ENCODE measurements at places on chromosomes 11 and 22.
A peak's percentile ranks its signal among the peaks of the same experiment; 100 is the strongest.

- no peak for DNase-seq
These were observed 24.9 kb downstream of the NADSYN1 start for GRCh38 chr11:71477641-71478527.

DNA sequence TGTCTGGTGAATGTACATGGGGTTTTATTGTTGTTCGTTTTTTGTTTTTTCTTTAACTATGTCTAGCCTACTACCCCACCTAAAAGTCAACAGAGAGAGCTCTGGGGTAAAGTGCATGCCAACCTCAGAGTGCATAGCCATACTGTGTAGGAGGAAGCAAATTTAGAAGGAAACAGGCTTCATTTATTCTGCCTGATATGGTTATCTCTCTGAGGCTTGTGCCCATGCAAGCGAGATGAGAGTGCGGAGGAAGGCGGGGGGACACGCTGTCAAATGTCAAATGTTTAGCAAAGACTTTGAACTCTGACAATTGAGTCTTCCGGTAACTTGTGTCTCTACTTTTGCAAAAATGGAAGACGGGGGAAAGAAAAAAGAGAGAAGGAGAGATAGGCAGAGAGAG, 295.5 kb downstream of the ETS1 start:
- no peak for DNase-seq

DNA sequence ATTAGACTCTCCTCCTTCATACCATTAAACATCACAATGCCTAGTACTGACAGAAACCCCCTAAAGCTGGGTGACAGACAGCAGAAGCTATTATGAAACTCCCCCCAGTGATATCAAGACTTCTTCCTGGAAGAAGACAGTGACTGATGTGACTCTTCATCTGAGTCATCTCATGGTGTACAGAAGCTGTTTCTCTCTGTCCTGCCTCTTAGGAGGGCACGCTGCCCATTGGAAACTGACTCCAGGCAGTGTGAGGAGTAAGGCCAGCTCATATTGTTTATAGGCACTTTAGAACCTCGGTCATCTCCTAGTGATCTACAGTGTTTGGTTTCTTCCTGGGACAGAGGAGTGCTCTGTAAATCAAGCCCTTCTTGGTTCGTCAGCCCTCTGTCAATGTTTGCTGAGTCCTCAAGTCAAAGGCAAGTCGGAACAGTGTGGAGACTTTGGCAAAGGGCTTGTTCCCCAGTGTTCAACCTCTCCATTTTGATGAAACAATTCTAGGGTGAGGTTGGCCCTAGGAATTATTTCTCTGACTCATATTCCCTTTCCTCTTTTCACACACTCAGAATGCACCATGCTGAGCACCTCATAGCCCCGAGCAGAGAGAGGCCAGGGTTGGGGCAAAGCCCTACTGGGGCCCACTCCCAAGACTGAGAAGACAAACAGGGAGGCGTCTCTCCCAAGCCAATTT, 172.5 kb upstream of the TMEM45B start:
- peak; percentile 99 for DNase-seq

- no peak for DNase-seq
These were observed 12.1 kb upstream of the BLID start for GRCh38 chr11:122128146-122128545.

- no peak for DNase-seq
These were observed 2.2 kb downstream of the MIOX start for GRCh38 chr22:50488886-50489285.

- peak; percentile 82 for DNase-seq
These were observed 386.6 kb upstream of the NARS2 start for GRCh38 chr11:78961247-78961646.

DNA sequence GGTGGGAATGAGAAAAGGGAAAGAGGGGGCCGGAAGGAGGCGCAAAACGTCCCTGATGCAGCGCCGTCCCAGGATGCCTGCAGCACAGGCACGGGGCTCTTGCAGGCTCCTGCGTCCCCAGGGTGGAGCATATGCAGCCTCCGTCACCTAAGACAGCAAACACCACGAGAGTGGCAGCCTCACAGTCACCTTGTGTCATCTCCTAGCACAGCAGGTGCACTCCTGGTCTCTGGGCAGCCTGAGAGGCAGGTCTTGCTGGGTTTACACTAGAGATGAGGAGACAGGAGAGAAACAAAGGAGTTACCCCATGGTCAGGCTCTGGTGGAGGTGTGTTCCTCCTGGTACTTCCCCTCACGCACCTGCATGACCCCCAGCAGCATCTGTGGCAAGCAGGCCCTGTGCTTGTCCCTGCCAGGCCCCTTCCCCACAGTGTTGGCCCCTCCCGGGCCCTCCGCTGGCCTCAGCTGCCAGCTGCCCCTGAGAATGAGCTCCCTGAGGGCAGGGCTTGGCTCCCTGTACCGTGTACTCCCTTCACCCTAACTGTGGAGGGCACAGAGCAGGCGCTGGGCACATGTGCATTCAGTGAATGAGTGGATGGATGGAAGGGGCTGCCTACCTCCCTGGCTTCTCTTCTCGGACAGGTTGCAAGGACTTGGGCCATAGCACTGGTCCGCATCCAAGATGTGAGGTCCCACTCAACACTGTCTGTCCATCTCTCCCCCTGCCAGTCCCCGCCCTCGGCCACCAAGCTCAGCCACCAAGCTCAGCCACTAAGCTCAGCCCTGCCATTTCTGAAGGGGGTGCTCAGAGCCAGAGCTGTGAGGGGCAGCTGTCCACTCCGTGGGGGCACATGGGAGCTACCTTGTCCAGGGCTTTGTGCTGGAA, 988.6 kb downstream of the BRD1 start:
- DNase-seq = no peak

DNA sequence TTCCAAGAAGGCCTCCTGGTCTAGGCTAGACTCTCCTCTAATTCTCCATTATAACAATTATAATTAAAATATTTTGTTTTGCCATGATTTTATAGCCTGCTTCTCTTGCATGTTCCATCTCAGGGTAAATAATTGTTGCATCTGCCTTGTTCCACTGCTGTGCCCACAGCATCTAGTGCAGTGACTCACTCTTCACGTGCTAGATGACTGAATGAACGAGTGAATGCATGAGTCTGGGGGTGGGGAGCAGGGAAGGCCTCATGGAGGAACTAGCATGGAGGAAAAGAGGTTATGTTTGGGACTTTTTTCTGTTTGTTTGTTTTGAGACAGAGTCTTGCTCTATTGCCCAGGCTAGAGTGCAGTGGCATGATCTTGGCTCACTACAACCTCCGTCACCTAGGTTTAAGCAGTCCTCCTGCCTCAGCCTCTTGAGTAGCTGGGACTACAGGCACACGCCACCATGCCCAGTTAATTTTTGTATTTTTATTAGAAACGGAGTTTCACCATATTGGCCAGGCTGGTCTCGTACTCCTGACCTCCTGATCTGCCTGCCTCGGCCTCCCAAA, 5.2 kb upstream of the OAF start:
- peak; percentile 90 for DNase-seq
